ENCODE measurements at places on chromosomes 5 and 9.

DNA sequence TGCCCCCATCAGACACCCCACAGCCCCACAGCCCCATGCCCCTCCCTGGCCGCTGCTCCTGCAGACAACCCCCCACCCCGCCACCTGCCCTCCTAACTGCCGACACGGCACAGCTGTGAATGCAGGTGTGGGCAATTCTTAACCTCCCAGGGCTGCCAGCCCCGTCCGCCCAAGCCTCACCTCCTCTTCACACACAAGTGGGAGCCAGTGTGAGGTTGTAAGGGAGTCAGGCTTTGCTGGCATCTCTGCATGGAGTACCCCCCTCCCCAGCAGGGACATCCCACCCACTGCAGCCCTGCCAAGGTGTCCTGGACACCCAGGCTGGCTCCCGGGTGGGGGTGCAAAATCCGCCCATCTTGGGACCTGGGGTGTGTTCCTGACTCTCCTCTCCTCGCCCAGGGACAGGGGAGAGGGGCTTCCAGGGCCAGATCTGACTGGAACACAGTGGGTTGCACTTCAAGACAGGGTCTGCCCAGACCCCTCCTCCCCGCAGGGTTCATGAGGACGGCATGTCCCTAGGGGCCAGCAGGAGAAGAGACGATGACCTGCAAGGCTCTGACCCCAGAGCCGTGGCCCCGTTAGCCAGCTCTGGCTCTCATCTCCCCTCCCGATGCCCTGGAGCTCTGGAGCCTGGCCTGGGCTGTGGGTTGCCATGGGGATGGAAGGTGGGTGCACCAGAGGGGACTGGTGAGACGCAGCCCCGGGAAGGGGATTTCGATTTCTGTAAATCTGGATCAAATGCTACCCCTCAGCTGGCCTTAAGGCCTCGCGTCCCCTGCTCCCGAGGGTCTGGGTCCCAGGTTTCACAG, 34.4 kb downstream of the SARDH start:
- no peak for DNase-seq

- no peak for DNase-seq
Observed at GRCh38 chr9:98241357-98242300, 13.8 kb downstream of the TBC1D2 start.

GRCh38 chr9:126439402-126439765, 112.8 kb downstream of the MVB12B start:
- DNase-seq = no peak

- no peak for DNase-seq
Observed at GRCh38 chr5:79157305-79157704, 45.7 kb downstream of the BHMT start.

- DNase-seq = no peak
Observed at GRCh38 chr5:1888541-1889251, 6.0 kb upstream of the IRX4 start.

DNA sequence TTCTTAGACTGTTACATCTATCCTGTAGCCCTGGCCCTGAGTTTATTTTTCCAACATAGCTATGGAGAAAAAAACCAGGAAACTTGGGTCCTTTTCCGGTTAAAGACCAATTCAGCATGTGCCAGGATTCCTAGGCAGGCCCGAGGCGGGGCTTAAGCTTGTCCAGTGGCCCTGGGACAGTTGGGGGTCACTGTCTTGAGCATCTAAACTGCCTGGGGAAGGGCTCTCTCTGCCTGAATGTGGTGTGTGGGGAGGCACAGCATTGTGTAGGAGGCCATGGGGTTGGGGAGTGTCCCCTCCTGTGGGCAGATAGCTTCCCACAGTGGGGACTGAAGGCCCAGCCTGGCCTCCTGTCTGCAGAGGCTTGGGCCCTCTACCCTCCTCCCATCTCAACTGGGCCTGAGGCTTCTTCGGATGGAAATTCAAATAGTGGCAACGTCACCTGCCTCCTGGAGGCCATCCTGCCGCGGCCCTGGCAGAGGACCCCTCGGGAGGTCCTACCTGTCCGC, 88.8 kb downstream of the PHF2 start:
- DNase-seq = no peak

GRCh38 chr5:8813180-8813579, 732.7 kb downstream of the SEMA5A start:
- no peak for DNase-seq

- DNase-seq = no peak
Observed at GRCh38 chr5:33148076-33148513, 292.7 kb upstream of the TARS1 start.
